ENCODE measurements at places on chromosomes 11 and 22. TPM values are rescaled to one million over a fixed set of nuclear protein-coding genes. Genes with fewer than 3 reads are reported as not detected.

DNA sequence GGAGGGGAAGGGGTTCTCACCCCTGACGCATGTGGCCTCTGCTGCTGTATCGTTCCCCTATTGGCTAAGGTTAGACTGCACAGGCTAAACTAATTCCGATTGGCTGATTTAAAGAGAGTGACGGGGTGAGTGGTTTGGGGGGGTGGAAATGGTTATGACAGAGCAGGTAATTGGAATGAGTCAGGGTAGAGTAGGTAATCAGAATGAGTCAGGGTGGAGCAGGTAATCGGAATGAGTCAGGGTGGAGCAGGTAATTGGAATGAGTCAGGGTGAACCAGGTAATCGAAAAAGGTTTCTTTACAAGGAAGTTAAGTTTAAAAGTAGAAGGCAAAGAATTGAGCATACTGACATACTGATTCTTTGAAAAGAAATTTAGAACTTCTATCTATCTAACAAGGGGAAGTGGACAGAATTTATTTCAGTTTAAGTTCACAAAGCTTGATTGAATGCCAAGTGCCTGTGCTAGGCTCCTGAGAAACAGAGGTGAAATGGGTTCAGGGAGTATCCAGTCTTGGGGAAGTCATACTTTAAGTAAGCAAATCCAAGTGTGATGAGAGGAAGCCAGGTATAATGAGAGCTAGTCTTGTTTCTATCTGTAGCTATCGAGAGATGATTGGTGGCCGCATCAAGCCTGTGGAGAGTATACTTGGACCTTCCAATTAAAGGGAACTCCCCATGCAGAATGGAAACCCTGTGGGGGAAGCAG lies 58.0 kb downstream of the C11orf91 start:
- DNase-seq = no peak

DNA sequence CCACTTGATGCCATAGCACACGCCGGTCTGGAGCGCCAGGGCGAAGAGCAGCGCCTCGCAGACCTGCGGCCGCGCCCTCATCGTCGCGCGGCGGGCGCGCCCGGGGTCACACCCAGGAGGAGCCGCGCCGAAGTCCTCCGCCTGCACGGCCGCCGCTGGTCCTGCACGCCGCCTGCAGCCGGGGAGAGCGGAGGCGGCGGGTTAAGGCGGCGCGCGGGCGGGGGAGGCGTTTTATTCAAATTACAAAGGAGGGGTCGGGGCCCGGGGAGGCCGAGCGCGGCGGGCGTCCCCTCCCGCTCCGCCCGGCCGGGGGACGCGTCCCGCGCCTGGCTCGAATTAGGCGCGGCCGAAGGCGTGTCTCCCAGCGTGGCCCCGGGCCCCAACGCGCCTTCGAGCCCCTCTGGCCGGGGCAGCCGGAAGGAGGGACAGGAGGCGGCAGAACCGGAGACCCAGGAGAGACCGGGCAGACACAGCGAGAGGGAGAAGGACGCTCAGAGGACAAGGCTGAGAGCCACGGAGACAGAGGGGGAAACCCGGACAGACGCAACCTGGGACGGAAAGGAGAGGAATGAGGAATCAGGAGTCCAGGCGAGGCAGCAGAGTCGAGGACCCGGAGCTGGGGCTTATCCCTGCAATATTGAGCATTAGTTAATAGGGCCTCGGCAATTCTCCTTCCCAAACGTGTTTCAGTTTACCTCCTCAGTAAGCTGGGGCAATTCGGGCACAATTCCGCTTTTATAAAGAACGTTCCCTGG lies at the start of gene WNT11:
Gene WNT11, minus strand, starts transcription at position 176 of the 755 bp plus-strand sequence. Its CDS starts 95 bp downstream, at position 81.
- no peak for DNase-seq

GRCh38 chr11:107924306-107924705 lies 3.9 kb upstream of the RAB39A start:
- DNase-seq = no peak

DNA sequence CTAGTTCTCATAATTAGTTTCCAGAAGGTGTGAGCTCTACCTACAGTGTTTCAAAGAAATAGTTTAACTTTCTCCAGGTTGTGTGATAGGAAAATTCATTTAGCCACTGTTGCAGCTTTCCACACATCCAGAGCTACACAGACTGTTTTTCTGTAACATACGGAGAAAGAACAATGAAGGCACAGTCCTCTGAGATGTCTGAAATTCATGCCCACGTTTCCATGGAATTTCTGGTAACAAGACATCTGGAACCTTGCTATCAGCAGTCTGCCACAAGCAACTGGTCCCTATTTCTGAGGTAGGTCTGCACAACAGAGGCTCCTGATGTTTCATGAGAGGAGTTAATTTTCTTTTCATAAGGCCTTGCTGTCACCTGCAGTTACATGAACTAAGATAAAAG lies 273.3 kb upstream of the C11orf87 start:
- no peak for DNase-seq

CEP126 gene
- total RNA-seq = 1.3 TPM

Data from hematopoietic multipotent progenitor cell (in vitro differentiated cells).